ENCODE measurements at places on chromosomes 5 and 9. TPM values are rescaled to one million over a fixed set of nuclear protein-coding genes. Genes with fewer than 3 reads are reported as not detected.

DNA sequence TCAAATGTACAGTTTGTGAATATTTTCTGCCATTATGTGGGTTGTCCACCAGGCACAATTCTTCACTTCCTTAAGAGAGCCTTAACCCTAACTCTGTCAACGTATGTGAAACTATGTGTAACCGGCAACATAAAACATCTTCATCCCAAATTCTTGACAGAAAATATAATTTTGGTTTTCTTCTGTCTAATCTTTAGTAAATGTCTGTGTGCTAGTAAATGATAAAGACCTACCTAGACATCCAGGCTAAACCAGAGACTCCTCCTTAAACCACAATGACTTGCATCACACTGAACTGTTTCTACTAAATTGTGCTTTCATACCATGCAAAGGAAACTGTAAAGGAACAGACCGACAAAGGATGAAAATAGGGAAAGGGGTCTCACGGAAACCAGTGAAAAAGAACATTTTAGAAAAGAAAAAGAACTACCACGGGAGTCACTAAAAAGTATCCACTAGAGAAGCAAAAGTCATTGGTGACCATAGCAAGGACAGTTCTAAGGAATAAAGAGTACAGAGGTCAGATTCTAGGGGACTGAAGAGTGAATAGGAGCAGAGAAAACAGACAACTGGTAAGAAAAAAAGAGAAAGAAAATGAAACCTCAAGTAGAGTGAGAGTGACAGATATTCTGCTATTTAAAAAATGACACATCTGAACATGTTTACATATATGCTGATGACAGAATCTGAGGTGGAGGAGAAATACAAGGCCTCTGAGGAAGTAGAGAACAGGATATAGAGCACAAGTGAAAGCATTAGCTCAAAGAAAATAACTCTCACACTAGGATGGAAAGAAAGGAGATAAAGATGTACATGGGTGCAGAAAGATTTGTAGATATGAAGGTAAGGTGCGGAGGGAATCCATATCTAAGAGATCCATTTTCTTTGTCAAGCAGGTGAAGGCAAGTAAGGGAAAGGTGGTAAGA lies 49.4 kb downstream of the FNIP1 start:
- DNase-seq: no peak
- no peaks in the 10 kb centered on the region for H3K36me3 ChIP-seq
- H3K27me3 ChIP-seq: no peaks in the 10 kb centered on the region
- H3K4me3 ChIP-seq: no peak overlapping the region
- H3K4me1 ChIP-seq: no peaks in the 10 kb centered on the region
- H3K27ac ChIP-seq: no peak overlapping the region

DNA sequence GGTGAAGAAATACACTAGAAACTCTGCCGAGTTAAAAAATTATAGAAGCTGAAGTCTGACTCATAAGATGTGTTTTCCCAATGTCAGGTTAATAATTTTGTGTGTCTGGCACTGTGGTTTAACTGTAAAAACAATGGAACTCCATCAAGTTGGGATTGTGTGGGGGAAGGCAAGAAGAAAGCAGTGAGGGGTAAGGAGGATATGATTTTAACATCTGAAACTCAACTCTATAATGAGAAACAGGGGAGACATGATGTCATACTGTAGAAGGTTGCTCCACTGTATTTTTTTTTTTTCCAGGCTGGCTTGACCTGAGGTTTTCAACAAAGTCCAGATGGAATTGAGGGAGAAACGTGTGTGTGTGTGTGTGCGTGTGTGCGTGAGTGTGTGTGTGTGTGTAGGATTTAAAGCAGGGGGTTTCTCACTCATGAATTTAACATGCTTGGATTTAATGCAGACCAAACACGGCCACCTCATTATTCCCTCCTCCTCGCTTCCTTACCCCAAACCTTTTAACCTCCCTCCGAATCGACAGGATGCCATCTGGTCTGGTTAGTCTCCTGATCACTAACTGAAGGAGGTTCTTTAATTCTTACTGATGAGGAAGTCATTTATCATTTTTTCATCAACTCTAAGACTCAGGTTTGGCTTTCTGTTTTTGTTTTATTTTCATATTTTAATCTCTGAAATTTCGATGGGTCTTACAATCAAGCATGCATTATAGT lies 140.2 kb upstream of the LPAR1 start:
- no peak for DNase-seq
- no peaks in the 10 kb centered on the region for H3K27me3 ChIP-seq
- no peaks in the 10 kb centered on the region for H3K36me3 ChIP-seq
- H3K27ac ChIP-seq: no peak overlapping the region

Gene MYMK
- polyA plus RNA-seq: 1.3 TPM

DNA sequence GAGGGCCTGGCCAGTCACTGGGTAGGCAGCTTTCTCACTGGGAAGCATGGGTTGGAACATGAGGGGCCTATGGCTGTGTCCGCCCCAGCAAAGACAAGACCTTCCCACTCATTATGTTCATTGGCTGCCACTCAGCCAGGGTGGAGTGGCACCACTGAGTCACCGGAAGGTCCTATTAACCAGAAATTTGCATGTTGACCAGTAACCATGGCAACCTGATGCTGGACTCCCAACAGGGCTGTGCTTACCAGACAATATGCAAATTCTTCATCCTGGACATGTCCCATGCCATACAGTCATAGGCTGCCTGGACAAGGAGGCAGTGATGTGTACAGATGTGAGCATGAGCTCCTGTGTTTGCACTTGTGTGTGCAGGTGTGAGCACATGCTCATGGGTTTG lies 66.7 kb downstream of the PSD2 start:
- H3K27me3 ChIP-seq: peaks cover 4% of the 10 kb centered on the region
- DNase-seq: no peak
- no peak overlapping the region for H3K27ac ChIP-seq
- H3K4me3 ChIP-seq: no peak overlapping the region

GRCh38 chr5:54870271-54870670 lies 115.1 kb downstream of the ESM1 start:
- H3K27ac ChIP-seq: no peak overlapping the region
- no peak overlapping the region for H3K4me3 ChIP-seq
- H3K27me3 ChIP-seq: no peaks in the 10 kb centered on the region
- no peak for DNase-seq
- peaks cover 4% of the 10 kb centered on the region for H3K4me1 ChIP-seq

Gene ANAPC2
- polyA plus RNA-seq: 16.2 TPM

GRCh38 chr5:65108786-65109743 lies 340.3 kb downstream of the CWC27 start:
- H3K36me3 ChIP-seq: no peaks in the 10 kb centered on the region
- H3K27me3 ChIP-seq: no peaks in the 10 kb centered on the region
- H3K4me1 ChIP-seq: no peaks in the 10 kb centered on the region
- no peak for DNase-seq

DNA sequence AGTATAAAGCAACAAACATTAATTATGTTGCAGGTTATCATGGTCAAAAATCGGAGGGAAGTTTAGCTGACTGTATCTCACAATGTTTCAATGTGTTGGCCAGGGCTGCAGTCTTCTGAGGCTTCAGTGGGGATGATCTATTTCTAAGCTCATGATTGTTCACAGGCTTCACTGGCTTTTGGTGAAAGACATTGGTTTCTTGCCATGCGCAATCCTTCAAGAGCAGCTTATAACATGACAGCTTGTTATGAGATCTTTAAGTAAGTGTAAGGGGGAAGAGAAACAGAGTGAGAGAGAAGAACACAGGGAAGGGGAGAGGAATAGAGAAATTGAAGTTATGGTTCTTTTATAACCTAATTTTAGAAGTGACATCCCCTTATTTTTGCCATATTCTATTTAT lies 385.9 kb upstream of the CHD1 start:
- H3K4me1 ChIP-seq: no peaks in the 10 kb centered on the region
- no peak overlapping the region for H3K4me3 ChIP-seq
- no peak overlapping the region for H3K27ac ChIP-seq

DNA sequence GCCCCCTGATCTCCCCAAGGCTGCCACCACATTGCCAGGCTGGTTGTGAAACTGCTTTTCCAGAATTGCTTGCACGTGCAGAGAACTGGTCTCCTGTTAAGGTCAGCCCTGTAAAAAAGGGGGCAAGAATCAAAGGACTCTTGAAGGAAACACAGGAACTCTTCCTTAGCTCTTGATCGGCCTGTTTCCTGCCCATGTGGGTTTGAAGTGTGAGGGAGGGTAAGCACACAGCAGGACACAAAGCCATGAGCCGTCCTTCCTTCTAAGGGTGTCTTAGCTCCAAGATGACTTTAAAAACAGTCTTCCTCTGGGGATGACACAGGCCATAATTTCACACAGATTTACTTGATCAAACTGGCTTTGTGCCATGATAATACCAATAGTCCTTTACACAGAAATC lies 36.1 kb downstream of the TEK start:
- no peak for DNase-seq
- H3K4me3 ChIP-seq: no peak overlapping the region
- H3K36me3 ChIP-seq: no peaks in the 10 kb centered on the region
- H3K27me3 ChIP-seq: no peaks in the 10 kb centered on the region
- H3K4me1 ChIP-seq: no peaks in the 10 kb centered on the region

- H3K27me3 ChIP-seq: no peaks in the 10 kb centered on the region
- H3K27ac ChIP-seq: no peak overlapping the region
- H3K4me3 ChIP-seq: no peak overlapping the region
- DNase-seq: no peak
- H3K4me1 ChIP-seq: no peaks in the 10 kb centered on the region
- H3K36me3 ChIP-seq: no peaks in the 10 kb centered on the region
Observed at GRCh38 chr5:143755966-143756365, 56.0 kb upstream of the HMHB1 start.

Gene KLHL3
- polyA plus RNA-seq: 1.4 TPM

DNA sequence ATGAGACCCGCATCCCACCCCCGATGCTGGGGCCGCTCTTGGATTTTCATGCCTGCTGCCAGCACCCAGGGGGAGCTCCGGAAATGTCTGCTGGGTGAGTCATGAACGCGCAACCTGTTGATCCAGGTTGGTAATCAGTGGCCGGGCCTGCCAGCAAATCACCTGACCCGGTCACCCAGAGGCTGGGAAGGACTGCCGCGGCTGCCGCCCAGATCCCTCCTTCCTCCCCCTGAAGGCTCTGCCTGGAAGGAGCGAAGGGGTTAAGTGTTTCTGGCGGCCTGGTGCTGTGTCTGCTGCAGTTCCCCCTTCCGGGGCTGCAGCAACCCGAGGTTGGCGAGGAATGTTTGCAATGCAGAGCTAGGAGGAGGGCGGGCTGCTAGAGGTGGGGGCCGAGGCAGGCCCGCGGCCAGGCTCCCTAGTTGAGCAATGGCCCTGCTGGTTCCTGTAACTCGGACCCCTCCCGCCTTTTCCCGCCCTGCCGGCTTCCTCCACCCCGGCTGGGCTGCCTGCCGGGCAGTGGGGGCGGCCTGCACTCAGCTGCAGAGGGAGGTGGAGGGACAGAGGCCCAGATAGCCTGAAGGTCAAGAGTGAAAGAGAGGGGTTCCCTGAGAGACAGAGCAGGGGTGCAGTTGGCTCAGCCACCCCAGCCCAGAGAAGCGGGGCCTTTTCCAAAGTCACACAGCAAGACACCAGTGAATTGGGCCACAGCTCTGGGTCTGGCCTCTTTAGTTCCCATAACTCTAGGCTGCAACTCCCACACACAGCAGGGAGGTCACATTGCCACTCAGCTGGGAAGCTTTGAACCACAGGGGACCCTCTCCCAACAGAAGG lies 156.3 kb upstream of the IER5L start:
- peak; percentile 96 for DNase-seq
- H3K36me3 ChIP-seq: no peaks in the 10 kb centered on the region
- H3K4me1 ChIP-seq: peaks cover 50% of the 10 kb centered on the region
- H3K27ac ChIP-seq: peak overlapping the region; percentile 96

Data from hepatocyte (in vitro differentiated cells).